Mesothelial cell of epicardium (in vitro differentiated cells): ENCODE measurements at places on chromosomes 3 and 15.
A peak's percentile ranks its signal among the peaks of the same experiment; 100 is the strongest.

DNA sequence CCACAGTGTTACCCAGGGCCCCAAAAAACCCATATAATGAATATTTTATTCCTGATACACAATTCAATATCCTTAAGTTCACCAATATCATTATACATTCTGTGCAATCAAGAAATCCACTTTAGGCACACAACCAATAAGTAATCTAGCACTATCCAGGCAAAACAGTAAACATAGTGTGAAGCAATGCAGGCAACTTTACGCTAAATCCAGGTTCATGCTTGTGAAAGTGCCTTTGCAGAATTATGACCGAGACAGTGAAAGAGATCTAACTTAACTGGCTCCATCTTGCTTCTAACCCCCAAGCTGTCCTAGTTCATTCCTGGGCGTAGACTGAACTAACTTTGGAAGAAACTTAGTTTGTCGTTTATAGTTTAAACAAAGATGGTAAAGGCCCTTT is 34.2 kb upstream of the INO80 start:
- no peak for DNase-seq

GRCh38 chr15:69466733-69467132 is 14.1 kb downstream of the RPLP1 start:
- DNase-seq = no peak

- no peak for DNase-seq
These were observed 8.7 kb upstream of the GPD1L start for GRCh38 chr3:32097768-32098167.

DNA sequence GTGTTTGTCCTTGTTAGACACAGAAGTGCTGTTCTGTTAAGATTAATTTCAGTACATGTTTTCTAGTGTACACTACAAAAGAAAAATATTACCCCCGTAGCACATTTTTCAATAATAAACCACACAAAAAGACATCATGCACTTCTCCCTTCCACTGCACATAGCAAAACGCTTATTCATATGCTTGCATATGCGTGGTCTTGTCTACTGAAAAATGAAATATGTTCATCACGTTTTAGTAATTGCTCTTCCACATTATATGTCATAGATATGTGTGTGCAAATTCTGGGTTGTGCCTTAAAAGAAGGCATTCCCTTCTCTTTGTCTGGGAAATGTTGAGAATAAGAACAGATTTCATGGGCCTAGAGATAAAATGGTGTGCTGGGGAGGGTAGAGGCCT is 353.9 kb downstream of the NSUN3 start:
- no peak for DNase-seq

DNA sequence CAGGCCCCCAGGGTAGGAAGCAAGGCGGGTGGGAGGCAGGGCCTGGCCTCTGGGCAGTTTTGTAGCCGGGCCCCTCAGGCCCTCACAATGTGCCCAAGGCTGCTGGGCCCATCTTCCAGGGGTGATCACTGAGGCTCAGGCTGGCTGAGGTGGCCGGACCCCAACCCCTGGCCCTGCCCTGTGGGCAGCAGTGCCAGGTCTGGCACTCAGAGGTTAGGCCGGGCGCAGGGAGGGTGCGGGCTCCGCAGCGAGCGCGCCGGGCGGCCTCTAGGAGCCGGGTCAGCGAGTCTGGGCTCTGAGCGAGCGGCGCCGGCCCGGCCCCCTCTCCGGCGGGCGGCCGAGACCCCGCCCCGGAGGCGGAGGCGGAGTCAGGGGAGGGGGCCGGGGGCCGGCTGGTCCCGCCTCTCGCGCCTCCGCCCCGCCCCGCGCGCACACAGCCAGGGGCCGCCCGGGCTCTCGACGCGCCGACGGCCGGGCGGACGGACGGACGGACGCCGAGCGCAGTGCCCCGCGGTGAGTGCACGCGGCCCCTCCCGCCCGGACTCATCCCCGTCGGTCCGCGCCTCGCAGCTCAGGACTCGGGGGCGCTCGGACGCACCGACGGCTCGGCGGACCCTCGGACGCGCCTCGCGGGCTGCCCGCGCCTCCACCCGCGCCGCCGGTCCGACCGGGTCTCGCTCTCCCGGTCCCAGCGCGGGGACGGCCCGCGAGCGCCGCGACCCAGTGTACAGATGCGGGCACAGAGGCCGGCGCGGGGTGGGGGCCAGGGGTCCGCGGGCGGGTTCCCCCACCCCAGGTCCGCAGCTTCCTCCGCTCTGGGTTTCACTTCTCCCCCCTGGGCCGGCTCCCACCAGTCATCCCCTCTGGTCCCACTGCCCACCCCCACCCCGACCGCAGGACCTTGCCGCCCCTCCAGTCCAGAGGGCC is at the start of gene FBLN2:
Gene FBLN2, plus strand, starts transcription at position 430 of the 927 bp plus-strand sequence. CDS start 21,231 bp downstream, outside the sequence.
- DNase-seq = peak; percentile 66

- DNase-seq = no peak
These were observed 127.3 kb upstream of the LINGO1 start for GRCh38 chr15:77759896-77760592.

- no peak for DNase-seq
These were observed 110.4 kb upstream of the NR2E3 start for GRCh38 chr15:71699977-71700376.

- DNase-seq = no peak
These were observed 181.0 kb downstream of the ATG7 start for GRCh38 chr3:11452885-11453847.

DNA sequence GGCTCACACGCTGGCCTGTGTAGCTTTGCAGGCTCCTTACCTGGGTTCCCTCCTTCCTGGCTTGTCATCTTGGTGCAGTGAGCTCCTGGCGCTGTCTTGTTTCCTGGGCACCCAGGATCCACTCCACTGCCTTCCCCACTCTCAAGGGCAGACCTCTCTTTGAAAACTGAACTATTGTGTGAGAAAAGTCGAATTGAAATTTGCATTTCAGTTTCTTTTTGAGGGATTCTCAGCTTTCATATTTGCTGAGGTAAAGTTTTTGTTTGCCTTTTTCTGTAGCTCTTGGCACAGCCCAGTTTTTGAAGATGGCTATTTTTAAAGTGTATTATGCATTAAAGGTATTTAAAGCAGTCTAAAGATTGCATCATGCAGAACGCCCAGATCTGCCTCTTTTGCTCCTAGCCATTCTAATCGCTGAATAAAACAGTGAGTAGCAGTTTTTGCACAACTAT is 70.1 kb downstream of the CCK start:
- DNase-seq = no peak

GRCh38 chr15:42939841-42940240 is 19.3 kb upstream of the TTBK2 start:
- DNase-seq = no peak
